ENCODE measurements at places on chromosomes 5 and 9. TPM values are rescaled to one million over a fixed set of nuclear protein-coding genes. Genes with fewer than 3 reads are reported as not detected.

DNA sequence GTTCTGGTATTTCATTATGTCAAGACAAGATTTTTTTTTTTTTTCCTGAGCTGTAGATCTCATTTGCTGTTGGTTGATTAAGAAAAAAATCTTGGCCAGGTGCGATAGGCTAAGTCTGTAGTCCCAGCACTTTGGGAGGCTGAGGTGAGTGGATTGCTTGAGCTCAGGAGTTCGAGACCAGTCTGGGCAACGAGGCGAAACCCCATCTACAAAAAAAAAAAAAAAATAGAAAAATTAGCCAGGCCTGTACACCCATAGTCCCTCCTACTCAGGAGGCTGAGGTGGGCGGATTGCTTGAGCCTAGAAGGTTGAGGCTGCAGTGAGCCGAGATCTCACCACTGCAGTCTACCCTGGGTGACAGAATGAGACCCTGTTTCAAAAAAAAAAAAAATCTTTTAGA lies 12.2 kb downstream of the CDC42SE2 start:
- DNase-seq, result no peak

DNA sequence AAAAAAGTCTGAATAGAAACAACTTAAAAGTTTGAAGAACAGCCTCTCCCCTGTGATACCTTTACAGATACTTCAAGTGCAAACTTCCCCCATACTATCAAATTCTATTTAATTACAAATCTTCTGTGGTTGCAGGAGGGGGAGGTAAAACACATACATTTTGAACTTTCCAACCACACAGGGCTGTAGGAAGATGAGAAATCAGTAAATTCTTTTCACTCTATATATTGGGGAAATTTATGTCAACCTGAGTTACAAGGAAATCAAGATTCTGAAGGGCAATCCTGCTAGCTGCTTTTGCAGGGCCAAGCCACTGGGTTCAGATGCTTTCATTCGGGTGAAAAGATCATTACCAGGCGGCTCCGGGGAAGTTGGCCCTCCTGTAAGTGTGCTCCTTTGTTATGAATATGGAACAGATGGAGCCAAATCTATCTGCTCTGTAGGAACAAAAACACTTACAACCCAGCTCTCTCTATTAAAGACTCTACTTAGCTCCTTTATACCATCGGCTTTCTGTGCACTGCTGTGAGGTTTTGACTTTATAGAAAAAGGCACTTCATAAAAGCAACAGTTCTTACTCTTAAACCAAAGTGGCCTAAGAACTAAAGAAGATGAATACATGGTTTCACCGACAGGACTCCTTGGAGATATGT lies 269.1 kb downstream of the EFNA5 start:
- no peak for DNase-seq

The LIX1 gene
- total RNA-seq, result not detected

GRCh38 chr5:880816-881550 lies 11.6 kb downstream of the BRD9 start:
- no peak for DNase-seq

The ANGPTL2 gene
- 2.7 TPM for total RNA-seq

The TMEM252 gene
- total RNA-seq, result not detected

The LHX6 gene
- total RNA-seq, result 0.05 TPM

DNA sequence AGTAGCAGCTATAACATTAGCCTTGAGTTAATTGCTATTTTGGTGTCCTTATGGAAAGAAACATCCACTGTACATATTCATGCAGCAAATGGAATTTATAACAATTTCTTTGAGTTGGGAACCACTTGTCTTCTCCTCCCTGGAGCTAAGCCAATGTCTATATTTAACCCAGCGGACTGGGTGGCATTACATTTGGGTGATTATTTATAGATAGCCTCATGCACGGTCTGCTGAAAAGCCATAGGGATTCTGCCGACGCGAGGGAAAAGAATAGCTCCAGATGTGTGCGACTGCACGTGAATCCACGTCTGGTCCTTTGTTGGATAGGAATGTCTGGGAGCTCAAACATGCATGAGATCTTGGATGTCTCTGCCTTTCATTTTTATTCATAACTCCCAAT lies 157.5 kb upstream of the BRINP1 start:
- no peak for DNase-seq

The SLC22A4 gene
- 42.2 TPM for total RNA-seq

The STPG3 gene
- not detected for total RNA-seq

DNA sequence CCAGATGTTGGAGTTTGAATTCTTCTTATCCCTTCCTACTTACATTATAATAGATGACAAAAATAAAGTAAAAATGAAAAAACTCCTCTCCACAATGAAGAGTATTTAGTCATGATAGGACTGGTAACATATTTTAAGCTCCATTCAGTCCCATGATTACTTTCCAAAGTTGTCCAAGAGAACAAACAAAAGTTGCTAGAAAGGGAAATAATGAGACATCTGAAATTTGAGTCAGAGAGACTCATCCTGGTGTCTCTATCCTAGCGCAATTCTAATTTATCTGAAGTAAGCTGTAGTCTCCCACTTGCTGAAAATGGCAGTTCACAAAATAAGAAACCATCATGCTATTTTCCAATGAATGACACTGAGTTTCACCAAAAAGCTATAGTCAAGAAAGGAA lies 152.2 kb downstream of the BNC2 start:
- DNase-seq, result no peak

DNA sequence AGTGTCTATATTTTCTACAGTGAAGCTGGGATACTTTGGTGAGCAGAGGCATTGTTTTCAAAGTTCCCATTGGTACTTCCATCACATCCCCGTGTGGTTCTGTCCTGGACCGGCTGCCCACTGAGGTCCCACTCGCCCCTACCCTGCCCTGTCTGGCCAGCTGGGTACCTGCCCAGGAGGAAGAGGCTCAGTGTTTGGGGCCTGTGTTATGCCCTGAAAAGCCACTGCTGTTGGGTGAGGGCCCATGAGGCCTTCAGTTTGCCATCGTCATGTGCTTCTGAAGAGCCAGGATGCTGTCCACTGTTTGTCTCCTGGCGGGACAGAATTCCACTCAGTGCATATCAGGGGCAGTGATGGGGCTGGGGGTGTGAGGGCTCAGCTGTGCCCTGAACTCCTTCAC lies 2.6 kb upstream of the CEP72 start:
- DNase-seq, result no peak

DNA sequence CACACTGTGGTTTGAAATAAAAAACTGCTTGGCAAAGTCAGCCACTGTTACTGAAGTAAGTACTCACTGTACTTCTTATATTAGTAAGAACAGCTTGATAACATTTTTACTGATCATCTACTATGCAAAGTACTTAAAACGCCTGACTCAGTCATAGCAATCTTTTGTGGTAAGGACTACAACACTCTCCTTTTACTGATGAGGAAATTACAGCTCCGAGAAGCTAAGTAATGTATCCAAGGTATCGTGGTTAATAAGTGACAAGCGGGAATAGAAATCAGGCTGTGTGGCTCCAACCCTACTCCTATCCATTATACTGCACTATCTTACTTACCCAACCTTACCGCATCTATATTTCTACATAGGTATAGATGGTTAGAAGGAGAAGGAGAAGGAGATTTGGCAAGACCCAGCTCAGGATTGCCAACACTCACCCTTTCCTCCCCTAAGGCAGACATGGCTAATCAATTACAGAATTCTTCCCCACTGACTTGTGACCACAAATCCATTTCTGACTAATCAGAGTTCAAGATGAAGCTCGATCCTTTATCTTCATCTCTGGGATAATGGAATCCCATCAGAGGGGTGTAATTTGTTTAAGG lies 281.4 kb downstream of the SPOCK1 start:
- DNase-seq, result no peak

DNA sequence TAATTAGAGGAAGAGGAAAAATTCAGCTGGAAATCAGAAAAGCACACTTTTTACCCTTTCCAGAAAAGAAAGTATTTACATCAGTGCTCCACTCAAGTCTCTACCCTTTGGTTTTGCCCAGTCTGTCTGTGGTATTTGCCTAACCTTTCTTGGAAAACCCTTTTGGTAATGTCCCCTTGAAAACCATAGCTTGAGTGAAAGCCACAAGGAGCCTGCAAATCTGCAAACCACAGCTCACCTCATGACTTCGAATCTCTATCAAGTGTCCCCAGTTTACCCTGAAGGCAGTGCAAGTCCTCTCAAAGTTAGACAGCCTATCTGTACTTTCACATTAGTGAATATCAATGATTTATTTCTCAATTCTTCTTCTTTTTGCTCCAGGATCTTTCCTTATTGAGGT lies 162.1 kb upstream of the TSLP start:
- DNase-seq, result no peak

The BRINP1 gene
- under 0.01 TPM for total RNA-seq

- peak; percentile 23 for DNase-seq
Observed at GRCh38 chr9:38227656-38228055, 158.6 kb upstream of the SHB start.

The GZMA gene
- 2.4 TPM for total RNA-seq

DNA sequence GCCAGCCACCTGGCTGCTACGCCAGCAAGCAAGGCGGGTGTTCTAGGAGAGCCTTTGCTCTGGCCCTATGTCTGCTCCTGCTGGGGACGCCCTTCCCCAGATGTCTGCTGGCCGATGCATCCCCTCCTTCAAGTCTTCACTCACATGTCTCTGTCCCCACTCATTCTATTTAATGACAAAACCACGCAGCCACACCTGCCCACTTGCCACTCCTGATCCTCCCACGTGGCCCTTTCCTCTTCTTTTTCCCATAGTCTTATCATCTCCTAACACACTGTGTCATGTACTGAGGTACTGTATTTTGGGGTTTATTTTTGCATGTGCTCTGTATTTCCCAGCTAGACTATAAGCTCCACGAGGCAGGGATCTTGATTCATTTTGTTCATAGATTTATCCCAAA lies 62.0 kb upstream of the HRH2 start:
- DNase-seq, result no peak

- no peak for DNase-seq
Observed at GRCh38 chr9:4118666-4119065, 181.2 kb downstream of the GLIS3 start.

DNA sequence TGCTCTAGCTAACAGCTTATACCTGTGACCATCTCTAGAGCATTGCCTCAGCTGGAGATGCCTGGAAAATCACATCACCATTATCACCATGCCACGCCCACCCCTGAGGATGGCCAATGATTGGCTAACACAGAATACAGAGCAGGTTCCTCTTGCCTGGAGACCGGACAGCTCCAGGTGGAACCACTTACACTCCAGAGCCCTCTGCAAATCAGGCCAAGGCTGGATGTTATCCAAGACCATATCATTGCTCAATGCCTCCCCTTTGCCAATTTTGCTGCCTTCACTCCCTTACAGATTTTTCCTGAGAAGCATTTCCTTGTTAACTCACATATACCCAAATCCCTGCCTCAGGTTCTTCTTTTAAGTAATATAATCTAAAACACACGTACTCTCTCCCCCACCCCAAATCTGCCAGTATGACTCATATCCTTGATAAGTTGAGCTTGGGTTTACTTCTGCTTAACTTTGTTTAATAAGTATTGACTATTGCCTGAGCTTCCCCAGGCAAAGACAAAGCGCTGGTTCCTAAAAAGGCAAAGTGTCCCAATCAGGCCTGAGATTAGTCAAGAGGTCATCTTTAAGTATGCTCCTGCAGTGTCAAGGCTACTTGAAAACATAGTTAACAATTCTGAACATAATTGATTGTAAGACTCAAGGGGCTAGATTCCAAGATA lies 309.6 kb downstream of the EPB41L4A start:
- DNase-seq, result no peak

DNA sequence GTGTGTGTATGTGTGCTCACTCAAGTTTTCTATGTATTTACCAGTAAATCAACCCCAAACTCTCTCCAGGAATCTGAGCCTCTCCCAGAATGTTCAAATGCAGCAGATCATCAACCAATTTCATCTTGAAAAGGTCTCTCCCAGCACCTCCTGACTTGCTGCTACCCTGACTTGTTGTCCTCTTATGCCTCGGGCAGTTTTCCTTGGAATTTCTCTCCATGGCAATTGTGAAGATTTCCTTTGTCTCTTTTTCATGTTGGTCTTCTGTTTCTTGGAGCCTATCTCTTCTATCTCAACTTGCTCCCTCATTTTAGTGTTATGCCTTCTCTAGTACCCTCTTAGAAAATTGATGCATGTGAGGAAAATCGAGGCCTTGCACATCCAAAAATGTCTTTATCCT lies 303.6 kb upstream of the KIF2A start:
- no peak for DNase-seq

The DDX4 gene
- not detected for total RNA-seq

The BSPRY gene
- 0.50 TPM for total RNA-seq

DNA sequence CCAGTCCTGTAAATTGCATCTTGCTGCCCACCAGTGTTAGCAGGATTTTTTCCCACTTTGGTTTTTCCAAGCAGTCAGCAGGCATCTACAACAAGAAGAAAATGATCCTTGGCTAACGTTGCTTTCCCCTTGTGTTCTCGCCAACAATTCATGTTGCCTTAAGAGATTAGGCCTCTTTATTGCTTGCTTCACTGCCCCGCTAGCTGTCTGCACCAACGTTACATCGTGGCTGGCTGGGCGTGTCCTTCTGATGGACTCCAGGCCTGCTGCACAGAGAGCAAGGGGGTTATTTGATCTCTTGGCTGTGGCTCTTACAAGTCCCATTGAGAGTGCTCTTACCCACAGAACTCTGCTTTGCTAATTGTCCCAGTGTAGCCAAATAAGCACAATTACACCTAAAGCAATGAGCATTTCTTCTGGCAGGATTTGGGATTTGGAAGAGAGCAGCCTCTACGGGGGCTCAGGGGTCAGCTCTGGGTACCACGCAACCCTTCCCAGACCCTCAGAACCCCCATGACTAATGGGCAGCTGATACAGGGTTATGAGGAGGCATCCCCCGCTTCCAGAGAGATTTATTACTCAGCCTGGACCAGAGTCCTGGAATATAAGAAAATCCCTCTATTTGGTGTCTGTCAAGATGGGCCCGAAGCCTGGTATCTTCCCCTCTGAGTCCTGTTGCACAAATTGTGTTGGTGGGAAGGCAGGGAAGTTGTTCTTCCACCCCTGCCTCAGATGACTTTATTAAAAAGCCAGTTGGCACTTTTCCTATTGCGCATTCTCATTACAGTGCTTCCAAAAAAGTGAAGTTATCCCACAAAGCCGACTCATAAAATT lies 17.6 kb downstream of the DCANP1 start:
- no peak for DNase-seq

The PTPDC1 gene
- 1.5 TPM for total RNA-seq

GRCh38 chr5:72390836-72391235 lies 70.7 kb downstream of the PTCD2 start:
- DNase-seq, result no peak

GRCh38 chr9:99724640-99725039 lies 97.0 kb upstream of the NR4A3 start:
- no peak for DNase-seq

GRCh38 chr5:127673117-127673800 lies 24.4 kb downstream of the CTXN3 start:
- DNase-seq, result no peak

The EMB gene
- total RNA-seq, result 2.8 TPM
